Testis (tissue), 5 donors: ENCODE measurements at places on chromosomes 16 and 17. TPM values are rescaled to one million over a fixed set of nuclear protein-coding genes. Genes with fewer than 3 reads are reported as not detected.

Gene TPSB2
- polyA plus RNA-seq, result 16.1 TPM

Gene TBC1D3K
- 1.4 TPM for polyA plus RNA-seq

Gene NPTX1
- polyA plus RNA-seq, result 3.7 TPM

Gene MFAP4
- polyA plus RNA-seq, result 108 TPM

Gene TBC1D3
- polyA plus RNA-seq, result not detected

Gene KRT33B
- polyA plus RNA-seq, result not detected

Gene ZBTB4
- polyA plus RNA-seq, result 39.5 TPM

Gene USP10
- 53.6 TPM for polyA plus RNA-seq

Gene SMIM36
- 26.0 TPM for polyA plus RNA-seq

Gene ZDHHC1
- 26.7 TPM for polyA plus RNA-seq

Gene KRTAP4-9
- not detected for polyA plus RNA-seq

Gene RBFOX1
- 2.8 TPM for polyA plus RNA-seq

Gene AKAP1
- 224 TPM for polyA plus RNA-seq

Gene PTRH2
- polyA plus RNA-seq, result 41.6 TPM

Gene KRTAP2-3
- polyA plus RNA-seq, result not detected

Gene CENPN
- 19.3 TPM for polyA plus RNA-seq

Gene SDR42E2
- 1.4 TPM for polyA plus RNA-seq

Gene TEX19
- 31.2 TPM for polyA plus RNA-seq

Gene ADAP2
- polyA plus RNA-seq, result 7.1 TPM

Gene IL34
- 7.9 TPM for polyA plus RNA-seq

Gene AANAT
- polyA plus RNA-seq, result 4.4 TPM

Gene MRPS23
- polyA plus RNA-seq, result 57.4 TPM

Gene CRHR1
- polyA plus RNA-seq, result 0.55 TPM

Gene CCL2
- 35.8 TPM for polyA plus RNA-seq

Gene VAT1L
- 5.2 TPM for polyA plus RNA-seq

Gene TELO2
- polyA plus RNA-seq, result 25.7 TPM

Gene PLK1
- 94.7 TPM for polyA plus RNA-seq

Gene MAPK8IP3
- 52.7 TPM for polyA plus RNA-seq

Gene SCIMP
- polyA plus RNA-seq, result 2.5 TPM

Gene HSD11B2
- 11.5 TPM for polyA plus RNA-seq

Gene HP
- polyA plus RNA-seq, result 35.1 TPM

Gene PYDC1
- not detected for polyA plus RNA-seq

Gene RAB26
- polyA plus RNA-seq, result 1.5 TPM

Gene DNAH2
- polyA plus RNA-seq, result 24.9 TPM

Gene RND2
- 48.7 TPM for polyA plus RNA-seq

Gene KRT12
- 0.26 TPM for polyA plus RNA-seq

Gene SOX15
- polyA plus RNA-seq, result 2.6 TPM

Gene RHBDL1
- 2.1 TPM for polyA plus RNA-seq

Gene MARCHF10
- polyA plus RNA-seq, result 266 TPM

Gene KIF19
- 2.0 TPM for polyA plus RNA-seq

Gene ENO3
- 29.9 TPM for polyA plus RNA-seq

Gene KRT40
- polyA plus RNA-seq, result 0.45 TPM

Gene DOC2A
- 75.1 TPM for polyA plus RNA-seq

Gene CCL4
- polyA plus RNA-seq, result 9.9 TPM

Gene TP53TG3B
- 24.1 TPM for polyA plus RNA-seq

Gene TSPOAP1
- 8.2 TPM for polyA plus RNA-seq
